ENCODE measurements at places on chromosomes 7 and 10.

GRCh38 chr10:10915215-10915614, 102.5 kb upstream of the CELF2 start:
- DNase-seq, result no peak

- DNase-seq, result no peak
Measured at GRCh38 chr10:24385776-24386175, 176.8 kb downstream of the KIAA1217 start.

DNA sequence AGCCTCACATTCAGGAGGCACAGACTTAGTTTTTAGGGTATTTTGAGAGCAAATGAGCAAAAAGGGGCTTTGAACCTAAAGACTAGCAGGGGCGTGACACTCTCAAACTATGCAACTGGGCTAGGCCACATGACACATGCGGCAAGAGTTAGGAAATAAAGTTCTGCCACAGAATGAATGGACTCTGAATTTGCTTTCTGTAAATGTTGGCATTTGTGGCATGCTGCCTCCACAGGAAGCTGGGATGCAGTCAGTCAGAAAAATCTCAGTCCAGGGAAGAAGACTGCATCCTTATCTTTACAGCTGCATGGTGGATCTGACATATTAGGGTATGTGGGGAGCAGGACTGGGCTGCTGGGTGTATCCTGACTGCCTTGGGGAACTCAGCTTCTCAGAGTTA, 181.0 kb downstream of the COBL start:
- DNase-seq, result no peak

DNA sequence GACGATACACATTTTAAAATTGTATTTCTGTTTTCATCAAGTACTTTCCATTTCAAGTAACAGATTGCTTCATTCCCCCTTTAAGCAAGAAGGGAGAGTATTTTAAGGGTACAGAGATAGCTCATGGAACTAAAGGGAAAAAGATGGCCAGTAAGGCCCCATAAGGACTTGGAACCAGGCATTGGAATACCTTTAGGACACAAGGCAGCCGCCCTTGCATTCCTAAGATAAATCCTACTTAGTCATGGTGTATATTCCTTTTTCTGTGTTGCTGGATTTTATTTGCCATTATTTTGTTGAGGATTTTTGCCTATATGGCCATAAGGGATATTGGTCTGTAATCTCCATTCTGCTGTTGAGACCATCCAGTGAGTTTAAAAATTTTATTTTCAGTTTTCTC, 49.2 kb downstream of the BTRC start:
- DNase-seq, result no peak

GRCh38 chr7:99132595-99133321, 11.2 kb downstream of the SMURF1 start:
- DNase-seq, result no peak

DNA sequence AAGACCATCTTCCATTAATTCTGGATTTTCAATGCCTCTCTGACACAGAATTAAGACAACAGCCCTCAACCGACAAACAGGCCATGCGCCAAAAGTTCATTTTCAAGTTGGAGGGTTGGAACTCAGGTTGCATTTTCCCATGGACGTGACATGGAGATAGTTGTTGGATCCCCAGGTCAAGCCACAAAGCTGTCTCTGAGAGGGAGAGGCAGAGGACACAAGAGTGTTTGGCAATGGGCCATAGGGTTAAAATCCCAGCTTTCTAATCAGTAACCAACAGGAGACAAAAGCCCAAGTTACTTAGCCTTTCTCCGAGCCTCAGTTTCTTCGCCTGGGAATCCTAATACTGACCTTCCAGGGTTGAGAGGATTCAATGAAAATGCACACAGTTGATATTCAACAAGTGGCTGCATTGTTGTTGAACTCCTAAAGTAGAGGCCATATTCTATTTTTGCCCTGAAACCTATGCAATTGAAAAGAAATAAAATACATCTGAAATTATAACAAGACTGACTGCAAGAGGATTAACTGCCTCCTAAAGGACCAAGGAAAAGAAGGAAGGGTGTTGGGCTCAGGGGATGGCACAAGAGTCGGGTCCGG, 44.3 kb downstream of the SORBS1 start:
- DNase-seq, result no peak

GRCh38 chr10:99743841-99744240, 11.8 kb downstream of the CUTC start:
- DNase-seq, result no peak

- no peak for DNase-seq
Measured at GRCh38 chr7:111530356-111530668, 32.0 kb downstream of the IMMP2L start.

DNA sequence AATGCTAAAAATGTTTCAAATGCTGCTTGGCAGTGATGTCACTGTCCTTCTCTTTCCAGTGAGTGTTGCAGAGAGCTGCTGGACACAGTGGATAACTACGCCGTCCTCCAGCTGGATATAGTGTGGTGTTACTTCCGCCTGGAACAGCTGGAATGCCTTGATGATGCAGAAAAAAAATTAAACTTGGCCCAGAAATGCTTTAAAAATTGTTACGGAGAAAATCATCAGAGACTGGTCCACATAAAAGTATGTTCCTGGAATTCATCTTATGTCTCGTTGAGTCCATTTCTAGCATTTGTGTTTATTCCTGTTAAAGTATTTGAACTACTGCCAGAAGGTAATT, 25.2 kb downstream of the NUB1 start:
- no peak for DNase-seq

GRCh38 chr10:130929422-130930325, 381.8 kb downstream of the TCERG1L start:
- DNase-seq, result no peak

GRCh38 chr10:12689893-12690292, 311.6 kb downstream of the CCDC3 start:
- no peak for DNase-seq

GRCh38 chr10:61890881-61891409, 10.6 kb upstream of the ARID5B start:
- DNase-seq, result no peak

- DNase-seq, result no peak
Measured at GRCh38 chr10:114638821-114639625, 19.1 kb downstream of the ABLIM1 start.

- no peak for DNase-seq
Measured at GRCh38 chr7:2639695-2640481, 8.1 kb downstream of the TTYH3 start.

GRCh38 chr7:130814778-130815335, 80.8 kb upstream of the KLF14 start:
- peak; percentile 32 for DNase-seq

GRCh38 chr10:74084955-74085354, 65.7 kb downstream of the AP3M1 start:
- no peak for DNase-seq

GRCh38 chr7:100693312-100694097, 545 bp downstream of the GIGYF1 start:
- DNase-seq, result no peak

DNA sequence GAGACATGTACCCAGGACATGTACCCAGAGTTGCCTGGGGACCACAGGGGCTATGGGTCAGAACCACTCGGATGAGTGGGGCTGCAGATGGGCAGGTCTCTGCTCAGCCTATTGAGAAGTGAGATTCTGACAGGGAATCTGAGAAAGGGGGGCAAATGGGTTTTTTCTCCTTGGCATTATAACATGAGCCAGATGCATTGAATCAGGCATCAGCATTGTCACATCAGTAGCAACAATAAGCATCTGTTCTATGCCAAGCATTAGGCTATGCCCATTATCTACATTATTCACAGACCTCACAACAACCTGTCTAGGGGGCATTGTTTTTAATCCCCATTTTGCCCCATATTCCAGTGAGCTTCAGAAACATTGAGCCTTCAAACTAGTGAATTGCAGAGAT, 108.2 kb downstream of the PLCE1 start:
- DNase-seq, result no peak

DNA sequence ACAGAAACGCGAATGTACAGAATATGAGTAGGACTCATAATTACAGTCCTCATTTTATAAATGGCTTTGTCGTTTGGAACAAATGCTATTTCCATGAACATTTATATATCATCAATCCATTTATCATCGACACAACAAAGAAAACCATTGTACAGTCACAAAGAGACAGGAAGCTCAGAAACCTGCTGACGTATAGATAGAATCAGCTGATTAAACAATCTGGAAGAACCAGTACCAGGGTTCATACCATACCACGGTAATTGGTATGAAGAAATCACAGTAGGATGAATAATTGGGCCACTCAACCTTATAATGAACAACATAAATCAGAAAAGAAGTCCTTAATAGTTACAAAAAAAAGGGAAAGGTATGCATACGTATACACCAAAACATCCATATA, 295.0 kb downstream of the PARD3 start:
- no peak for DNase-seq

DNA sequence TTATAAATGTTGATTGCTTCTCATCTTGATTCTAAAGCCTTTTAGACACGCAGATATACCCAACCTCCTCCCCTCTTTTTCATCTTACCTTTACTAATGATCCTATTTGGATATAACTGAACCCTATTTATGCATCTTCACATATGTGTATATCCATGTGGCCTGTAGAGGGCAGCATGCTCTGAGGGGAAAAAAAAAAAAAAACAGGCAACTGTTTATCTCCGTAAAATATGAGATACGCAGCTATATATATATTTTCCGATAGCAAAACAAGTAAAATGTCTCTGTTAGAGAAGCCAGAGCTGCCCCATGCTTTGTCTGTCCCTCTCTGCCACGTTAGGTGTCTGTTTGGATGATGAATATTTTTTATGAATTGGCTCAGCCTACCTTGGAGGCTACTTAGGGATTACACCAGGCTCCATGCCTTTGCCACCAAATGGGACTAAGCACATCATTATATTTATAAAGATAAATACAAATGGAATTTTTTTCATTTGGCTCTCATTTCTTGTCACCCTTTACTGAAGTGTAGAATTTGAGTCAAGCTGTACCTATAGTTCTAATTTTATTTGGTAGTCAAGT, 174.8 kb upstream of the FZD1 start:
- DNase-seq, result peak; percentile 17

GRCh38 chr10:28783087-28783486, 105.8 kb downstream of the BAMBI start:
- DNase-seq, result peak; percentile 21

GRCh38 chr7:14414274-14414986, 425.0 kb upstream of the ETV1 start:
- no peak for DNase-seq

DNA sequence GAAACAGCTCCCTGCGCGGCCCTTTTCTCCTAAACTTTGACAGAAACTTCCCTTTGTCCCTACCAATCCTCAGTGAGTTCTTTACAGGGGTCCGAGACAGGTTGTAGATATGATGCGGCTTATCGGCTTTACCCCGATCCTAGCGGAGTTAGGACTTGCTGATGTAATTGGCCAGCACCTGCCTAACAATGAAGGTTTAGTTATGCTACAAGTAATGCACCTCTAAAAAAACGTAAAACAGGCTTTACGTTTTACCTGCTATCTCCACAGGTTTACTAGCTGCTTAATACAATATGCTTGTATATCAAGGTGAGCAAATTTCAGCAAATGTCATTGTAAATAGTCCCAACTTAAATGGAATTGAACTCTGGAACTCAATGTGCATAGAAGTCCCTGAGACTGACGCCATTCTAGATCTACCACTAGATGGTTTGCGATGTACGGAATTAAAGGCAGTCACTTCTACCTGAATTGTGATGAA, 697 bp upstream of the SNX13 start:
- DNase-seq, result peak; percentile 17

- DNase-seq, result no peak
Measured at GRCh38 chr10:60290558-60290957, 99.1 kb downstream of the ANK3 start.

- DNase-seq, result peak; percentile 81
Measured at GRCh38 chr10:117653170-117653515, 110.6 kb downstream of the EMX2 start.

GRCh38 chr10:28530751-28531150, 2.2 kb upstream of the WAC start:
- no peak for DNase-seq

- DNase-seq, result no peak
Measured at GRCh38 chr7:114854369-114854768, 67.5 kb upstream of the MDFIC start.

- DNase-seq, result peak; percentile 56
Measured at GRCh38 chr7:115676080-115676479, 354.5 kb downstream of the TFEC start.

DNA sequence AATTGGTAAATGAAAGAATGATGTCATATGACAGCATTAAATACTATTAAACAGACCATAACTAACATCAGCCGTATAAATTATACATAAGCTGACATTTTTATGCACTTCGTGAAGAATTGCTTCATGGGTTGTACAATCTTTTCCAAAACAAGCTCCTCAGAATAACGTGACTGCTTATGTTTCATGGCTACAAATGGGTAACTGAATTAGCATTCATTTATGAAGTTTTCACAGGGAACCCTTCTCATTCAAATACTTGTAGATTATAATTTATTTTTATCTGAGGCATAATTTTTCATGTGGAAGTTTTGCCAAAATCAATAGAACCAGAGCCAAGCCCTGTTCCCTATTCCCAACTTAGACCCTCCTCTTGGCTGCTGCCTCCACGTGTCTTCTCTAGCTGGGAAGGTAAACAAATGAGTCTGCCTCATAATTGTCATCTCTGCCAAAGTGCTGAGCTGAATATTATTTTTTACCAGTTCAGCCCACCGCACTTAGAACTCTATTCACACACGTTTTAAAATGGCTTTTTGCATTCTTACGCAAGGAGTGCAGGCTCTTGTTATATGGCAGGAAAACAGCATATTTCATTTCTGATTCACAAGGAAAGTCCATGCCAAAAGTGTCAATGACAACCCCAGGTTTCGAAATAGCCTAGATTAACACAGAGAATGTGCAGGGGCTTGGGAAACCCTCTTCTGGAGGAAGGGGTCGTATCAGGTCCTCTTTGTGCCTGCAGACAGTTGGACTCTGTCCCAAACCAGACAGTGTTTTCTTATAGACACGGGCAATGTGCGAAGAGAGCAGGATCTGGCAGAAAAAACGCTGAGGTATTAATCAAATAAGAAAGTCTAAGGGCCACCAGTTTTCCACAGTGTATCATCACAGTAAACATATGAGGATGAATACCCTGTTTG, 370.7 kb upstream of the MGMT start:
- no peak for DNase-seq

DNA sequence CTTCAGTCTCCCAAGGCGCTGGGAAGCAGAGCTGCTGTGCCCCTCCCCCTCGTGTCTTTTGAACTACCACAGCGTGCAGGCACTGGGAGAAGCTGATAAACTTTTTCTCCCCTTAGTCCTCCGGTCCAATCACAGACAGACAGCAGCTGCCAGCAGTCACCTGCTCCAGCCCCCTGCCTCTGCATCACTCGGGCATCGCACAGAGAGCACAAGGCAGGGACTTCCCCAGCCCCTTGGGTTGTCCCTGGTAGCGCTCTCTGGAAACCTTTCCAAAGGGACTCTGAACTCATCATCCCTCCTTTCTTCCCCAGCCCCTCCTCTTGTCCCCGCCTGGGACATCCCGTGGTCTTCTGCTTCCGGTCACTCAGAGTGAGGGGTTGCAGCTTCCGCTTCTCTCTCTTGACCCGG, 1.4 kb upstream of the NEUROG3 start:
- no peak for DNase-seq

- no peak for DNase-seq
Measured at GRCh38 chr10:90859321-90859751, 1.5 kb upstream of the HTR7 start.

GRCh38 chr10:17665747-17666146, 21.8 kb downstream of the STAM start:
- DNase-seq, result no peak

- no peak for DNase-seq
Measured at GRCh38 chr7:2381227-2381626, 22.2 kb upstream of the CHST12 start.

GRCh38 chr10:11742009-11742778, at the start of gene ECHDC3:
Gene ECHDC3, plus strand, starts transcription at chr10:11742382. Its CDS starts 195 bp downstream, at chr10:11742577.
- DNase-seq, result peak; percentile 45

GRCh38 chr10:132518572-132519381, 18.8 kb upstream of the INPP5A start:
- DNase-seq, result no peak

Measured in A549 (cell line).